ENCODE measurements at places on chromosomes 4 and X.

DNA sequence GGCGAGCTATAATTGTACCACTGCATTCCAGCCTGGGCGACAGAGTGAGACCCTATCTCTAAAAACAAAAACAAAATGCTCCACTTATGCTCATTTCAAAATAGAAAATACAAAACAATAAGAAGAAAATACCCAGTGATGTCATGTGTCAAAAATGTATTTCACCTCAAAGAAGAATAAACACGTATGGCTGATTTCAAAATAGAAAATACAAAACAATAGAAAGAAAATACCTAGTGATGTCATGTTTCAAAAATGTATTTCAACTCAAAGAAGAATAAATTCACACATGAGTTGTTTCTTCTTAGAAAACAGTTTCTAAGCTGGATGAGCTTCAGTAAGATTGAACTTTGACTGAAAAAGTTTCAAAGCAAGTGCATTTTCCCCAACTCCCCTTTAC is 20.3 kb upstream of the PDCL2 start:
- no peak for DNase-seq

- no peak for DNase-seq
Measured at GRCh38 chr4:170868170-170868569, 778.4 kb upstream of the AADAT start.

- DNase-seq: no peak
Measured at GRCh38 chr4:31068257-31069075, 348.3 kb downstream of the PCDH7 start.

DNA sequence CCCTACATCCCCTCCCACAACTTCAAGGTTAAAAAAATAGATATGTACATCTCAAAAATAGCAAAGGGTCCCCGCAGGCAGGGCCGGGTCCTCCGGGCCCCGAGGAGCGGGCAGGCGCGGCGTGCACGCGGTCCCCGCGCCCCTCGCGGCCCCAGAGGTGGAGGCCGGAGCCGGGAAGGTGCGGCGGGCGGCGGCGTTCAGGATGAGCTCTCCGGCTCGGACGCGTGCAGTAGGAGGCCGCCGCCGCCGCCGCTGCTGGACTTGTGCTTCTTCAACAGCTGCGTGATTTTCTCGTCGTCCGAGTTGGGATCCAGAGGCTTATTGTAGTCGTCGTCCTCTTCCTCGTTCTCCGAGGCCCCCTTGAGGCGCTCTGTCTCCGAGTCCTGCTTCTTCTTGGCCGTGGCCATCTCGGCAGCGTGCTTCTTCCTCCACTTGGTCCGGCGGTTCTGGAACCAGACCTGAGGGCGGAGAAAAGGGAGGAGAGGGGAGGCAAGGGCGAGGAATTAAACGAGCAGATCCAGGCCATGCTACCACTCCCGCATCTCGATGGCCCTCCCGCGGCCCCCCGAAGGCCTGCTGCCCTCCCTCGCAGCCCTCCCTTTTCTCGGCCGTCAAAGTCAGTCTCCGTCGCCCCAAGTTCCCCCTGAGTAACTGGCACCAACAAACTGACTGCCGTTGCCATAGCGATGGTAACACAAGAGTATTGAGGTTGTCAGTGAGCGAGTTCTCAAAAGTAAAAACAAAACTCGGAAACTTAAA is 5.8 kb downstream of the NKX6-1 start:
- DNase-seq: no peak

DNA sequence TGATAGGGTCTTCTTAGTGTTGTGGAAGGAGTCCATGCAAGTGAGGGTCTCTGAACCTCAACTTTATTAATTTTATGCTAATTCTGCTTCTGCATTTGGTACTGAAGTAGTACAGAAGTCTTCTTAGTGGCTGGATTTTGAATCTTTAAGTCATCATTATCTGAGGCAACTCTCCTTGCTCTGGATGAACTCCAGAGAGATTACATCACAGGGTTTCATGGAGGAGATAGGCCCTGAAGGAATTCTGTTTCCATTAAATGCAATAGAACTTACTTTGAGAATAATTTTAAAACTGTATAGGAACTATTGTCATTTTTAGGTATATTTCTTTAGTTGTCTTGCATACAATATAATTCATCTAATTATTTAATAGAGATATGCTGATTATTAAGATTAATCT is 451.2 kb downstream of the FAT4 start:
- DNase-seq: no peak

DNA sequence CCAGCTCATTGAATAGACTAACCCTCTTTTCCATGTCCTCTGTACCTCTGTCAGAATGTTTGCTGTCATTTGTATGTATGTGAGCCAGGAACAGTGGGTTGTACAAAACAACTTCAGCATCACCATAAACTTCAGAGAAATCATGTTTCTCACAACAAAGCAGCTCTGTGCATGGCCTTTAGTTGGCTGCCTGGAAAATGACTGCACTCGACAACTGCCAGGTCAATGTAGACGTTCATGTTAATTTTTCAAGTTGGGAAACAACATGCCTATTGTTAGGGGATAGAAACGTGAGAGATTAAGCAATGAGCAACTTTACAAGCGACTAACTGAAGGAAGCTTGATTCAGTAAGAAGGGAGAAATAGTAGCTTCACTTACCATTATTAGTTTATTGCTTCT is 17.9 kb upstream of the CXCL11 start:
- no peak for DNase-seq

DNA sequence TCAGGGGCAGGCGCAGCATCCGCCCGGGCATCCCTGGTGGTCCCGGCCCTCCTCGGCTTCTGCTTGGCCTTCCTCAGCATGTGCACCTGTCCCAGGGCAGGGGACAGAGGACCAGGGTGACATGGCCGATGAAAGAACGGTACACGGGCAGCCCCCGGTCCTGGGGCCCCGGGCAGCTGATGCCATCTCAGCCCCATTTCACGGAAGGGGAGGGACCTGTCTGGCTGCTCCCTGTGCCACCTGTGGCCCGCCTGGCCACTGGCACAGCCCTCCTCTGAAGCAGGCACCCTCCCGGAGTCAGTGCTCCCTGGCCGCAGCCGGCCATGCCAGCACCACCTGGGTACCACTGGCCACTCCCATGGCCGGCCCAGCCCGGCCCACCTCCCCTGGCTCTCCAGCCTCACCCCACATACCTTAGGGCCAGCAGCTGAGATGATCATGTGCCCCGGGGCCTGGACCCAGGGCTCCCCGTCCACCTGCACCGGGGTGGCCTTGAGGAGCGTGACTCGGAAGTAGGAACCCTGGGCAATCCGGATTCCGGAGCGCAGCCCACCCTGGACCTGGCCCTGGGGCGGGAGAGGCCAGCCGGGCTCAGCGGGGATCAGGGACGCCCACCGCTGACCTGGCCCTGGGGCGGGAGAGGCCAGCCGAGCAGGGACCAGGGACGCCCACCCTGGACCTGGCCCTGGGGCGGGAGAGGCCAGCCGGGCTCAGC is 12.6 kb downstream of the DGKQ start:
- no peak for DNase-seq

DNA sequence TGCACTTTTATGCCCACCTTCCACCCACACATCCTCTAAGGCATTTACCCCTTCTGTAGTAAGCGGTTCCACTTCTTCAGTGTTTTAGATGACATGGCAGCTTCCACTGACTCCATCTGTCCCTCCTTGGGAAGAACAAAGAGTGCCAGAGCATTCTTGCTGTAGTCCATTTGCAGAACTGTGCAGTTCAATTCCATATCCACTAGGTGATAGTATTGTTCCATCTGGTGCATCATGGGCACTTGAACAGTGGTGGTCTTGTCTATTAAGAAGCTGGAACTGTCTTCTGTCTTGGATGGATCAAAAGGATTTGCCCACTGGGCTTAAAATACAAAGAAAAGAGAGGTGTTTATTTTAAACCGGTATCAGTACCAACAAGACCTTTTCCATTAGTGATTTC is 3.5 kb downstream of the SERPINA7 start:
- DNase-seq: no peak

GRCh38 chr4:176565049-176565448 is 227.7 kb downstream of the VEGFC start:
- DNase-seq: no peak

DNA sequence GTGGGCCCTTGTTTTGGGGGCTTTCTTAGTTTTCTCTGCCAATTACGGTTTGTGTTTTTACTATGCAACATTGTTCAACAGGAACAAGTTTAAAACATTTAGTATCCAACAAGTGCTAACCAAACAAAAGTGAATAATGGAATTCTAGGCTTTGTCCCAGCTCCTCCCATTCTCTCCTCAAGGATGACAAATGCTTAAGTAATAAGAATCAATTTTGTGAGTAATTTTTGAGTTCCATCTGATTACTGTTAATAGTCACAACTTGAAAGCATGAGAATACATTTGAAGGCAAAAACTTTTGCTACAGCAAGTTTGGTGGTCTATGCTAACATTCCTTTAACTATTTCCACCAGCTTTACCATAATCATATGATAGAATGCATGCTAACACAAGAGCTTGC is 78.1 kb upstream of the HPGD start:
- DNase-seq: no peak

DNA sequence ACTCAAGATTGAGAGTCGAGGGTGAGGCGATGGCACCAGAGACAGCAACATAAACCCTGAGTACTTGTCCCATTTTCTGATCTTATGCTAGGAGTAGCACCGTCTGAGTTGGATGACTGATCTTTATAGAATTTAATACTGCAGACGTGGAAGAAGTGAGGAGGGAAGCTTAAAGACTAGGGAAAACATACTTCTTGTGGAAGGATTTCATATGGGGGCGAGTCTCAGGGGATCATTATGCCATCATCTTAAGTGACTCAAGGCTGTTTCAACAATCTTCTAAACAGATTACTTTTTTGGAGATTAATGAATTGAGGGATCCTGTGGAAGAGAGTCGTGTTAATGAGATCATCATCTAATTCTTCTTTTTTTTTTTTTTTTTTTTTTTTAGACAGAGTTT is 17.2 kb upstream of the FAT1 start:
- DNase-seq: no peak

DNA sequence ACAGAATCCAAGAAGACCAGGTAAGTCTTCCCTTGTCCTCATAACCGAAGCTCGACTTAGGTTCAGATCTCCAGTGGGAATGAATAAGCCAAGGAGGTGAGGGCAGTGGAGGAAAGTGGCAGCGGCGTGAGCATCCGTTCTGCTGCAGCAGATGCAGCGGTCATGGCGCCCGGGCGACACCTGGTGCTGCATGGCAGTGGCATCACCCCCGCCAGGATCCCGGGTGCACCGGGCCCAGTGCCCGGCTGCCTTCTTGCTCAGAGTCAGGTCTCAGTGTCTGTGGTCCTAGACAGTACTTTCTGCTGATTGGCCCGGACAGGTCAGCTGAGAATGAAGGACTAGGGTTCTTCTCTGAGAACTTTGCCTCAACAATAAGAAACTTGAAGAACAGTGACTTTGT is 83.4 kb upstream of the SORBS2 start:
- DNase-seq: no peak

Measured in stimulated activated CD4-positive, alpha-beta T cell treated with anti-CD3 and anti-CD28 coated beads, Interleukin-1b, Interleukin-23, amount 100 ng/mL, for 24 hours (primary cell).